ENCODE measurements at places on chromosomes 16 and 17.

- DNase-seq = no peak
Observed at GRCh38 chr16:87178977-87179376, 138.2 kb downstream of the C16orf95 start.

- no peak for DNase-seq
Observed at GRCh38 chr17:2243953-2244352, 59.6 kb downstream of the SMG6 start.

DNA sequence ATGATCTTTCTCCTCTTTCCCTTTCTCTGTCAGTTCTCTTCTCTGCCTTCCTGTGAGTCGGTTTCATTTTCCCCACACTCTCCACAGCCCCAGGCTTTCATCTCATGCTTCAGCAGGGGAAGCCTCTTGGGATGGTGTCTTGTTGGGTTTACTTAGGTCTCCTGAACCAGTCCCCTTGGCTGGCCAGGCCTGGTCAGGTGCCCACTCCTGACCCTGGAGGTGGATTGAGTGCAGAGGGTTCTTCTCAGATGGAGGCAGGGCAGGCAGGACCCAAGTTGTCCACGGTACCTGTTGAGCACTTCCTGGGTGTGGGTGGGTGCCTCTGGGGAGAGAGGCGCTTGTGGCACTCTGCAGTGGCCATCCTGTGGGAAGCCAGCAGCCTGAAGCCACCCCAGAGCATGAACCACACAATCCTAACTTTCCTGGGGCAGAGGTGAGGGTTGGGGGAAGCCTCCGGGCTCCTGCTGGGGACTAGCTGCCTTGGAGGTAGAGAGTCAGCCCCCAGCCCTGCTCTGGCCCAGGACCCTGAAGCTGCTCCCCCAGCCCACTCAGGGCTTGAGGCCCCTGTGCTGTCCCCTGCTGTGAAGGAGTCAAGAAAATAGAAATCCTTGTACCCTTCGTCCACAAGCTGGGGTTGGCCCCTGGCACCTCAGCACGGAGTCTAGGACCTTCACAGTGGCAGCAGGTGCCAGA is 2.0 kb upstream of the RAP1GAP2 start:
- DNase-seq = no peak

GRCh38 chr16:4936991-4937781 is at the start of gene PPL:
Gene PPL, minus strand, starts transcription at chr16:4937148. Its CDS starts 103 bp downstream, at chr16:4937045.
- peak; percentile 80 for DNase-seq

DNA sequence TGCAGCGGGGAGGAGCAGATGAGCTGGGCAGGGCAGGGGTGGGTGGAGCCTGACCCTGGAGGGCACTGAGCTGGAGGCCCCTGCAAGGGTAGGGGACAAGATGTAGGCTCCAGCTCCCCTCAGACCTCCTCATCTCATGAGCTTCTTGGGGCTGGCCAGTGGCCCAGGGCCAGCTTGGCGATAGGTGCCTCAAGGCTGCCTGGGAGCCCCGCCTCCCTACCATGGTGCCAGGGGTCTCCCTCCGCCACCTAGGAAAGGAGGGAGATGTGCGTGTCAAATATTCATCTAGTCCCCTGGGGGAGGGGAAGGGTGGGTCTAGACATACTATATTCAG is 3.9 kb downstream of the HIRIP3 start:
- DNase-seq = no peak

DNA sequence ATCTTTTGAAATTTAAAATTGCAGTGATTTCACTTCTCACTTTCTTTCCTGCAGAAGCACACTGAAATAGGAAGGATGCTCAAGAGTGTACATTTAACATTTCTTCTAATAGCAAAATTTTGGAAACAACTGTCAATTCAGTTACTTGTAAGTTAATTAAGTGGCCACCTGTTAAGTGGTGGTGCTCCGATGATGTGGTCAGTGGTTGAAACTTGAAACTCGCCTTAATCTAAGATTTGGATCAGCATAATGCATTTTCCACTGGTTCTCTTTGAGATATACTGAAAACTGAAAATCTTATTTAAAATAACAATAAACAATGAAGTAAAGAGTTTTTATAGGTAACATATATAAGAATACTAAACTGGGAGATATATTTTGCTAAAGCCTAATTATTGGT is 7.0 kb upstream of the MYH8 start:
- DNase-seq = no peak

DNA sequence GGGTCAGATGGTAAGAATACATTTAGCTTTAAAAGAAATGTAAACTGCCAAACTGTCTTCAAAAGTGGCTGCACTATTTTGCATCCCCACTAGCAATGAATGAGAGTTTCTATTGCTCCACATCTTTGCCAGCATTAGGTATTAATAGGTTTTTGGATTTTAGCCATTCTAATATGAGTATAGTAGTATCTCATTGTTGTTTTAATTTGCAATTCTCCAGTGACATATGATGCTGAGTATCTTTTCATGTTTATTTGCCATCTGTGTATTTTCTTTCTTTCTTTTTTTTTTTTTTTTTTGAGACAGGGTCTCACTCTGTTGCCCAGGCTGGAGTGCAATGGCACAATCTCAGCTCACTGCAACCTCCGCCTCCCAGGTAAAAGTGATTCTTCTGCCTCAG is 24.3 kb upstream of the MARCHF10 start:
- no peak for DNase-seq

- no peak for DNase-seq
Observed at GRCh38 chr17:82435103-82435502, 15.4 kb downstream of the CYBC1 start.

- DNase-seq = no peak
Observed at GRCh38 chr16:85029408-85029784, 1.8 kb downstream of the KIAA0513 start.

DNA sequence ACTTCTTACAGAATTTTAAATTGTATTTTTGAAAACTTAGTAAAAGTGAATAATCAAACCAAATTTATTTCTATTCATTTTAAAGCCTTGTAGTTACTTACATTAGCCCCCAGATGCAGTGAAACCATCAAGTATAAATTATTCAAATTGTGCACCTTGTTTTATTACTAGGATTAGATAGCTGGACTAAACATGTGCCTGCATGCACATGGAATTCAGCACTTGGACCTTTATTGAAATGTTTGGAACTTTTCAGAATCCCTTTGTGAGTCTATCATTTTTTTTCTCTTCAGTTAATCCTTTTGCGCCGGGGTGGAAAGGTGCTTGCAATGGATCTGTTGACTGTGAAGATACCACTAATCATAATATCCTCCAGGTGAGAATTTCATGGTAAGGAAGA is 4.7 kb downstream of the ZPBP2 start:
- DNase-seq = no peak

- no peak for DNase-seq
Observed at GRCh38 chr17:44761932-44762810, 3.4 kb downstream of the ADAM11 start.

DNA sequence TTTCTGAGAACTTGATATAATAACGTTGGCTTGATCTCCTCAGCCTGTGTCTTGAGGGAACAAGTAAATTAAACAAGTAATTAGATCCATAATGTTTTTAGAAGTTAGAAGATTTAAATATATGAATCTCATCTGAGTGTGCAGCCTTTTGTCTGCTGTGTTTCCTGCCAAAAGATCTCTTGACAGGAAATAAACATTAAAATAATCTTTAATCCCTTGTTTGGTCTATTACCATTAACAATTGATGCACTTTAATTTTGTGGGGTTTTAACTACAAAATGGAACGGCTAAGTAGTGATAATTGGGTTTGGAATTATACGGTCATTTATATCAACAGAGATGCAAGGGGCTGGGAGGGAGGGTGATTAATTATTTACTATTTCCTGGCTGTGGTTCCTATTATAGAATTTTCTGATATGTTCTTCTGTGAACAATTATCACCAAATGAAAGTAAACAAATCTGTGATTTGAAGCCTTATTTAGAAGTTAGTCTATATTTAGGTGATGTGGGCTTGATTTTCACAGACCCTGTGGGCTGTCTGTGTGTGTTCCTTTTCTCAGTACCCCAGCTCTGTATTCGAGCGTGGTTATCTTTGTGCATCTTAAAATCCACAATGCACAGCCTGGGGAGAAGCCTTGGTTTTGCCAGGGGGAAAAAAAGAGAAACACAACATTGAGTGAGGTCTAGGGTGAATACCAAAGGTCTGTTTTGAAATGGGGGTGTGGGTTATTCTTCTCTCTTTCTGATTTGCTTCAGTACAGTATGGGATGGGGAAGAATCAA is 556.1 kb downstream of the WWOX start:
- DNase-seq = no peak

DNA sequence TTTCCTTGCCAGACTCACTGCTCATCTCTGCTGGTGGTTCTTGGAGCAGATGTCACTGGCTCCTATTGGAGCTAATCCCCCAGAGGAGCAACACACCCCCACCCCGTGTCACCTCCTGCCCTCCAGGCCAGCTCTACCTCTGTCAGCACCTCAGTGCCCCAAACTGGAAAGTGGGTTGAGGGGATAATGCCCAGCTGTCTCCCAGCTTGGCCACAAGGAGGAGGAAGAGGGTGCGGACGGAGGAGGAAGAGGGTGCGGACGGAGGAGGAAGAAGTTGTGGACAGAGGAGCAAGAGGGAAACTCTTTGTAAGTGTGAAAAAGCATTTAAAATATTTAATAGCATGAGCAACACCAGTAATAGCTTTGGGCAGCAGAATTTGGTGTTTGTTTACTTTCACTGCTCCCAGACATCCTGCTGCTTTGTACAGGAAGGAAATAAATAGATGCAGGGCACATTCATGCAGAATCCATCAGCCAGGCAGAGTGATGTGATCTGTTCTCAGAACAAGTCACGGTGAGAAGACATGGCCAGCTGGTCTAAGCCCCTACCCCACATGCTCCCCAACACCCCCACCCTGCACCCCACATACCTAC is 82.5 kb downstream of the C17orf67 start:
- DNase-seq = no peak
